ENCODE measurements at places on chromosomes 13 and 19.
A peak's percentile ranks its signal among the peaks of the same experiment; 100 is the strongest.

GRCh38 chr13:58480061-58480460, 848.5 kb downstream of the PCDH17 start:
- DNase-seq, result no peak

- DNase-seq, result no peak
These were observed 6.6 kb downstream of the SPHK2 start for GRCh38 chr19:48625891-48626327.

- DNase-seq, result no peak
These were observed 577.9 kb downstream of the IRS2 start for GRCh38 chr13:109208522-109208921.

GRCh38 chr13:102190930-102191329, 210.9 kb downstream of the FGF14 start:
- no peak for DNase-seq

- no peak for DNase-seq
These were observed 31.3 kb downstream of the TINCR start for GRCh38 chr19:5536337-5536894.

DNA sequence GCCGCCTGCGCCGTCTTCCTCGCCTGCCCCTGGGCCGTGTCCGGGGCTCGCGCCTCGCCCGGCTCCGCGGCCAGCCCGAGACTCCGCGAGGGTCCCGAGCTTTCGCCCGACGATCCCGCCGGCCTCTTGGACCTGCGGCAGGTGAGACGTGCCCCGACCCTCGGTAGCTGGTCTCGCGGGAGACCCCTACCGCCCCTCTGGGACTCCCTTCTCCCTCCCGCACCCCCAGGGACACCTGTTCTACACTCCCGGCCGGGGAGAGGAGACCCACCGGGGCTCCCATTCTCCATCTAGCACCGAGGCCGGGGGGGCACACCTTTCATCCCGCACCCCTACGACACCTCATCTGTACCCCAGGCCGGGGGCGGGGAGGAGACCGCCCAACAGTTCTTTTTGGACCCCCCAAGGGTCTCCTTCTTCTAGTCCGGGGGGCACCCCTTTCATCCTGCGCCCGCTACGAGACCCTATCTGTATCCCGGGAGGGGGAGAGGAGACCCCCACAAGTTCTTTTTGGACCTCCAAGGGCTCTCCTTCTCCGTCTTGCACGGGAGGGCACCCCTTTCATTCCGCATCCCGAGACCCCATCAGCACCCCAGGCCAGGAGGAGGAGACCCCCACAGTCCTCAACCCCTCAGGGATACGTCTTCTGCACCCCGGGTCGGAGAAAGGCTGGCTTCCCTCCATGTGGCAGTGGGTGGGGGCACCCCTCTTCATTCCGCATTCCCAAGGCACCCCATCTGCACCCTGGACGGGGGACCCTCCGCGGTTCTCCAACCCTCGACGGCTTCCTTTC, 533 bp downstream of the TNFSF9 start:
- peak; percentile 73 for DNase-seq

DNA sequence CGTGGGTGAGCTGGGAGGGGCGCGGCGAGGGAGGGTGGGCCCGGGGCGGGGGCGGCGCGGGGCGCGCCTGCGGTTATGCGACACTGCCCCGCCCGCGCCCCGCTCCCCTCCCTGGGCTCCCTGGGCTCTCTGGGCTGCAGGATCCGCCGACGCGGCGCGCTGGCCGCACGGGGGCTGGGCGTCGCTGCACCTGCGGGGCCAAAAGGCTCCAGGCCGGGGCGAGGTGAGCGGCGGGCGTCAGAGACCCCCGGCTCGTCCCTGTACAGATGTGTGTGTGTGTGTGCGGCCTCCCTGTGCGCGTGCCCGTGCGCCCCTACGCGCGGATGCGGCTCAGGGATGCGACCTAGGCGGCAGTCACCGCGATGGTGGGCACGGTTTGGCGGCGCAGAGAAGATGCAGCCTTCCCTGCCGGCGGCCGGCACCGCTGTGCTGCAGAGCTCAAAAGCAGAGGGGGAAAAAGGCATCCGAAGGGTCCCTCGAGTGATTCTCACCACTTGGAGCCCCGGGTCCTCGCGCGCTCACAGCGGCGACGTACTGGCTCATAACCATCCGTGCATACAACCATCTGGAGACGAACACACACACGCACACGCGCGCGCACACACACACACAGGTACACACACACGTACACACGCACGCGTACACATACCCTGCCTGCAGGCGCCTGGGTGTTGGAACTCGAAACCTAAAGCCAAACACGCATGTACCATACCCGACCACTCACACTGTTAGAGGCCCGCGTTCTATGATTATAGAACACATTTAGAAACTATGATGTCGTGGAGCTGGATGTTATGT, 709 bp downstream of the ATP8A2 start:
- DNase-seq, result no peak

- no peak for DNase-seq
These were observed 47.9 kb downstream of the MICU2 start for GRCh38 chr13:21556051-21556450.

- DNase-seq, result no peak
These were observed at the start of gene S1PR4 for GRCh38 chr19:3178377-3178972. TSS of gene S1PR4 (plus strand) at chr19:3178769. CDS start at chr19:3178793, 24 bp downstream.

DNA sequence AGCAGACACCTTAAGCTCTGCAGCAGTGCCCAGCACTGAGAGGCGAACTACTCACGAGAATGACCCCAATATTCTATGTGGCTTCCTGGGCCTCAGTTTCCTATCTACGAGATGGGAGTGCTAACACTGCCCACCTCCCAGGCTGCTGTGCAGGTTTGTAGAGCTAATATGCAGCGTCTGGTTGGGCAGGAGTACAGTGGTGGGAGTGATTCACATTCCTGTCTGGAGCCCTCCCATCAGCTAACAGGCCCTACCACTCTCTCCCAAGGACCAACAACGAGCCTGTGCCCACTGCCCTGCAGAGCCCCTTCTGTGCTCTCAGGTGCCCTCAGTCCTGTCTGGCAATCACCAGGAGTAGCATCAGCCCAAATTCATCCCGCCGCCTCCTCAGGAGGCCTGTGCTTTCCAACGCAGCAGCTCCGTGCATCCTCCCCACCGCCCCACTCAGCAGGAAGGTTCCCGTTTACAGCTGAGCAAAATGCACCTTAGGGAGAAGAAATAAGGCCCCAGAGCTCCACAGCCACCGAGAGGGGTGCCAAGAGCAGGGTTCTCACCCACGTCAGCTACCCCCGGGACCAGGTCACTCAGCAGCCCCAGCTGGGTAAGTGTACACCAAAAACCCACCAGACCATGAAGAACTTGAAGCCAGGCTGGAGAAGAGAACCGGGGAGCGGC, 6.6 kb downstream of the AKT2 start:
- DNase-seq, result no peak

DNA sequence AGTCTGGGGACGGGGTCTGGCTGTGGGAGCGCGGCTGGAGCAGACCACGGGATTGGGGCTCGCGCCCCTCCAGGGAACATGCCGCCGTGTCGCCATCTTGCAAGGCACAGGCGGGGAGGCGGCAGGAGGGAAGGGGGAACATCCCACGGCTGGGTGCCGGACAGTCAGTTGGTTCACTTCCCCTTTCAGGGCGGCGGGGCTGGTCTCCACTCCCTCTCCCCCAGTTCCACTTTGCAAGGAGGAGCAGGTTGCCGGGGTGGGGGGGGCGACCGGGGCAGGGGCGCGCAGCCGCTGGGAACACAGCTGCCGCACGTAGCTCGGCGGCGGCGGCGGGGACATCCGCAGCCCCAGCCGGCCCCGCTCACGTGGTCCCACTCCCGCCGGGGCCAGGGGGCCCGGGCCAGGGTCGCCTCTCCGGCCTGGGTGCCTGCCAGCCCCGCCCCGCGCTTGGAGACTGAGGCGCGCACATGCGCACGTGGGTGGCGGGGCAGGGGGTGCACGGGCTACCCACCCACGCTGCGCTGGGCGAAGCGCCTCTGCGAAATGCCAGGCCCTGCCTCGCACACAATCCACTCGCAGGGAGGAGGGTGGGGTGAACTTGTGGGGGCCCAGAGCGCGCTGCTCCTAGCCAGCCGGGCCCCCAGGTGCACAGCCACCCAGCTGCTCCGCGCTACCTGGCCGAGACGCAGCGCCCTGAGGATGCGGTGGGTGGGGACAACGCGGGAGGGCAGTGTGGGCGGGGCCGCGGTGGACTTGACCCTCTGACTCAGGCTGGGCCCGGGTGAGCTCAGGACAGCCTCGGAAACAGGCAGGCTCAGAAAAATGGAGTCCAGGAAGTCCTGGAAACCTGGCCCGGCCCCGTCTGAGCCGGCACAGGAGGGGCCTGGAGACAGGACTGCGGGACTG, 6.4 kb downstream of the KLF16 start:
- peak; percentile 72 for DNase-seq

GRCh38 chr19:1884719-1885334, 469 bp downstream of the ABHD17A start:
- DNase-seq, result no peak

DNA sequence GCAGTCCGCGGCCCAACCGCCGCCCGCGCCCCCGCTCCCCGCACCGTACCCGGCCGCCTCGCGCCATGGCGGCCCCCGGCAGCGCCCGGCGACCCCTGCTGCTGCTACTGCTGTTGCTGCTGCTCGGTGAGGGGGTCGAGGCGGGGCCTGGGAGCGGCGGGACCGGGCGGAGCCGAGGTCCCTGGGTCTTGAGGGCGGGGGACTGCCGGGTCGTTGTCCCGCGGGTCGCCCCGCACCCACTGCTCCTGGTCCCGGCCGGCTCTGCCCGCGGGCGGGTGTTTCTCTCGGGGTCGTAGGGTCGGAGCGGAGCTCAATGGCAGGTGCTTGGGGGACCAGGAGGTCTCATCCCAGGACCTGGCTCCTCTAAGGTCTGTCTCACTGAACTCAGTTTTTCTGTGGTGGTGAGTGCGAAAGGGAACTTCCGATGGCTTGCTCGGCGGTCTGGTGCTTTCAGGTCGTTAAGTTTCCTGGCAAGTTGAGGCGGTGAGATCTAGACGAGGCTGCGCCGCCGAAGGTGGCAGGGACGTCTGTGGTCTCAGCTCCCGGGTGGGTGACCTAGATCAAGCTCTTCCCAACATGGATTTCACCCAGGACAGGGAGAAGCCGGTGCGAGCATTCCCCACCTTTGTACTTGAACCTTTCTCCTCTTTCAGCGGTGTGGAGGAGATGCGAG, 467 bp downstream of the LAMP1 start:
- DNase-seq, result peak; percentile 70

DNA sequence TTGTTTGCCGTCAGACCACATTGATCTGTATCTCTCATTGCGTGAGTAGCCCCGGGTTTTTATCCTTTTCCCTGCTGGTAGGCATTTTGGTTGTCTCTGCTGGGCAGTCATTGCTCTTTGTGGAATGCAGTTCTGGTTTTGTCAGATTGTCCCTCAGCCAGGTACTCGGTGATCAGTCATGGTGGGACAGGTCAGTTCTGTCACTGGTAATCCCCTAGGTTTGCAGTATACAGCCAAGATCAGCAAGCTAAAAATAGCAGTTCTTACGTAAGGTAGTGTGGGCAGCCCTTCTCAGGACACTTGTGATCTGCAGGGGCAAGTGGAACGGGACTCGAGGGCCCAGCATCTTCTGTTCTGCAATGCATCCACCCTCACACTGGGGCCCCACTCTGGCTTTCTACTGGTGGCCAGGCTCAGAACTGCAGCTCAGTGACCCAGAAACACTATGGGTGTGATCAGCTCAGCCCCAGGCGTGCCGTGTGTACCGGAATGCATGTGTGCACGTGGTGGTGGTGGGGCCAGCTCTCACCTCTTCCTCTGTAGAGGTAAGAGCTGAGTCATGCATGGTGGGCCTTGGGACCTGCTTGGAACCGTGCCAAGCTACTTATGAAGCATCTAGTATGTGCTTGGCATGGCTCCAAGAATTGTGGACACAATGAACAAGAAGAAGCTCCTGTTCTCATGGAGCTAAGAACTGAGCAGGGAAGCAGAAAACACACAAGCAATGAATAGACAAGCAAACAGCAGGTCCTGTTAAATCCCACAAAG, 6.3 kb downstream of the PLEKHF1 start:
- peak; percentile 10 for DNase-seq

- DNase-seq, result no peak
These were observed 10.5 kb upstream of the GPC6 start for GRCh38 chr13:93216122-93216521.

GRCh38 chr19:29685326-29685725, 20.1 kb downstream of the PLEKHF1 start:
- no peak for DNase-seq

GRCh38 chr13:110397436-110398115, 90.5 kb downstream of the COL4A2 start:
- no peak for DNase-seq

Measured in hematopoietic multipotent progenitor cell treated with erythropoietin and hydrocortisone succinate and interleukin-3 and kit ligand, for 17 days (in vitro differentiated cells).